ENCODE measurements at places on chromosomes 3 and 15.

- no peak for DNase-seq
Measured at GRCh38 chr3:123816673-123817207, 67.4 kb downstream of the MYLK start.

GRCh38 chr15:41659190-41659589 is 1.0 kb upstream of the MGA start:
- DNase-seq: peak; percentile 21

- DNase-seq: no peak
Measured at GRCh38 chr15:70004826-70005225, 92.9 kb downstream of the TLE3 start.

DNA sequence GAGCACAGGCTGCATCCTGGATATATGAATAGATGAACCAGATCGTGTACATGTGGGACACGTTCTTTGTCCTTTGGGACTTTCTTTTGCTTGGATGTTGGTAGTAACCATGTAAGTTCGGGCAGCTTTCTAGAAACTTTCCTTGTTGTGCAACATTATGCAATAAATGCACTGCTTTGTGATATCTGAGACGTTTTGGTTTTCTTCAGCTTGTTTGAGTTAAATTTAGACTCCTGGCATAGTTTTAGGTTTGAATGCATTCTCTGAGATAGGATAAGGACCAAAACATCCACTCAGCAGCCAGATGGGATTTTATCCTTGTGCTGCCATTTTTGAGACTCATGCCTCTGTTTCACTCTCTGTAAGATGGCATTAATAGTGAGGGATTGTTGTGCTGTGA is 158.9 kb downstream of the IGF1R start:
- no peak for DNase-seq

GRCh38 chr15:40353697-40354096 is 2.9 kb downstream of the PHGR1 start:
- no peak for DNase-seq
